ENCODE measurements at places on chromosomes 16 and 17.
A peak's percentile ranks its signal among the peaks of the same experiment; 100 is the strongest.

- H3K36me3 ChIP-seq, result peaks cover 53% of the 10 kb centered on the region
- H3K4me3 ChIP-seq, result no peak overlapping the region
- no peak overlapping the region for H3K27ac ChIP-seq
Measured at GRCh38 chr17:16046966-16047365, 47.3 kb downstream of the TTC19 start.

DNA sequence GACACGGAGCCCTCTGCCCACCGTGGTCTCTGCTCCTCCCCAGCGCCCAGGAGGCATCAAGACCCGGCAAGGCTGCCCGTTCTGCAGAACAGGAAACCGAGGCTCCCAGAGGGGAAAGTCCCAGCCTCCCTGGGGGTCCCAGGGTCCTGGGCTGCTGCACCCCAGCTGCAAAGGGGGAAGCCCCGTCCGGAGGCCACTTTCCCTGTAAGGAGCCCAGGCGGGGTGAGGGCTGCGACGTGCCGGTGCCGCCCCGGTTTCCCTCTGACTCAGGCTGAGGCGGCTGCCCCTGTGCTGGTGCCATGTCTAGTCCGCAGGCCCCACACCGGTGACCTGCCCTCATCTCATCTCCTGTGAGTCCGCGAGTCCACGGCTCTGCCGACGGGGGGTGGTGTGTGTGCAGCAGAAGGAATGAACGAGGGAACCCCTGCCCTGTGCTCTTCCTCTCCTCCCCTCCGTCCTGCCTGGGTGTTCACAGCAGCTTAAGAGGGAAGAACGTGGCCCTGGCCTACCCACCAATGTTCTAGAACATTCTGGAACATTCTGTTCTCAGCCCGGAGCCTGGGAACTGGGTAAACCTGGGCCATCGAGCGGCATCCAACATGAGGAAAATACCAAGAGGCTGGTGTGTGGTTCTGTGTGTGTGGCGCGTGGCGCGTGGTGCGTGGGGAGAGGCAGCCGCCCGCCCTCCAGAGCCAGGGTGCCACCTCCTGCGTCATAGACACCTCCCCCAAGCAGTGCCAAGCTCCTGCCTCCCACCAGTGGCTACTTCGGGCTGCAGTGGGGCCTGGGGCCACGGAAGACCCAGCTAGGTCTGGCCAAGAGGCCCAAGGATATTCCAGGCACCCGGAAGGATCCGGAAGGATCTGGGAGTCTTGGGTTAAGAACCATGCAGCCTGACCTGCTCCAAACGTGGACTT, 7.0 kb upstream of the CBFA2T3 start:
- H3K36me3 ChIP-seq, result no peaks in the 10 kb centered on the region
- H3K27me3 ChIP-seq, result peaks cover 2% of the 10 kb centered on the region
- H3K4me1 ChIP-seq, result peaks cover 17% of the 10 kb centered on the region
- DNase-seq, result no peak

DNA sequence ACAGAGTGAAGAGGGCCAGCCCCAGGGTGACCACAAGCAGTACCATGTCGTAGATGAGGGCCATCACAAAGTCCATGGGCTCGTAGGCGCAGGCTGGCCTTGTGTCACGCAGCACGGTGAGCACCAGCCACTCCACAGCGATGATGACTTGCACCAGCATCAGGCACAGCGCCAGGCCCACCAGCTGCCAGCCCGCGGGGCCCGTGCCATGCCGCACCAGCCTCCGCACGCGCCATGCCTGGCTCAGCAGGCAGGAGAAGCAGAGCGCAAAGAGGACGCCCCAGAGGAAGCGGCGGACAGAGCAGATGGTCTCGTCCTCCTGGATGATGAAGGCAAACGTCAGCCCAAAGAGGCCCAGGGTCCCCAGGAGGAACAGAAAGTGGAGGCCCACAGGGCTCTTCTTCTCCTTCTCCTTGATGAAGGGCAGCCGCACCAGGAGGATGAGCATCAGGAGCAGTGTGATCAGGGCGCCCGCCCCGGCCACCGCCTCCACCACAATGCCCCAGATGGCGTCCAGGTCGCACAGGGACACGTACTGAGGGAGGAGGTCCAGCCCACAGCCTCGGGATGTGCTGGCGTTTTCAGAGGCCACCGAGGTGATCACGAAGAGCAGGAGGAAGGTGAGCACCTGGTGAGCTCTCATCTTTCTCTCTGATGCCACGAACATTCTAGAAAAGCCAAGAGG, 12.3 kb downstream of the GPRC5B start:
- no peaks in the 10 kb centered on the region for H3K4me1 ChIP-seq
- H3K27ac ChIP-seq, result no peak overlapping the region
- no peaks in the 10 kb centered on the region for H3K27me3 ChIP-seq
- H3K36me3 ChIP-seq, result no peaks in the 10 kb centered on the region

GRCh38 chr16:69171325-69172084, 15.5 kb upstream of the SNTB2 start:
- no peak for DNase-seq
- H3K4me3 ChIP-seq, result no peak overlapping the region
- H3K36me3 ChIP-seq, result peaks cover 49% of the 10 kb centered on the region
- no peak overlapping the region for H3K27ac ChIP-seq

GRCh38 chr16:30767767-30768465, 5.8 kb downstream of the RNF40 start:
- H3K4me3 ChIP-seq, result no peak overlapping the region
- no peaks in the 10 kb centered on the region for H3K27me3 ChIP-seq
- peaks cover 10% of the 10 kb centered on the region for H3K4me1 ChIP-seq
- peaks cover 60% of the 10 kb centered on the region for H3K36me3 ChIP-seq
- no peak overlapping the region for H3K27ac ChIP-seq

DNA sequence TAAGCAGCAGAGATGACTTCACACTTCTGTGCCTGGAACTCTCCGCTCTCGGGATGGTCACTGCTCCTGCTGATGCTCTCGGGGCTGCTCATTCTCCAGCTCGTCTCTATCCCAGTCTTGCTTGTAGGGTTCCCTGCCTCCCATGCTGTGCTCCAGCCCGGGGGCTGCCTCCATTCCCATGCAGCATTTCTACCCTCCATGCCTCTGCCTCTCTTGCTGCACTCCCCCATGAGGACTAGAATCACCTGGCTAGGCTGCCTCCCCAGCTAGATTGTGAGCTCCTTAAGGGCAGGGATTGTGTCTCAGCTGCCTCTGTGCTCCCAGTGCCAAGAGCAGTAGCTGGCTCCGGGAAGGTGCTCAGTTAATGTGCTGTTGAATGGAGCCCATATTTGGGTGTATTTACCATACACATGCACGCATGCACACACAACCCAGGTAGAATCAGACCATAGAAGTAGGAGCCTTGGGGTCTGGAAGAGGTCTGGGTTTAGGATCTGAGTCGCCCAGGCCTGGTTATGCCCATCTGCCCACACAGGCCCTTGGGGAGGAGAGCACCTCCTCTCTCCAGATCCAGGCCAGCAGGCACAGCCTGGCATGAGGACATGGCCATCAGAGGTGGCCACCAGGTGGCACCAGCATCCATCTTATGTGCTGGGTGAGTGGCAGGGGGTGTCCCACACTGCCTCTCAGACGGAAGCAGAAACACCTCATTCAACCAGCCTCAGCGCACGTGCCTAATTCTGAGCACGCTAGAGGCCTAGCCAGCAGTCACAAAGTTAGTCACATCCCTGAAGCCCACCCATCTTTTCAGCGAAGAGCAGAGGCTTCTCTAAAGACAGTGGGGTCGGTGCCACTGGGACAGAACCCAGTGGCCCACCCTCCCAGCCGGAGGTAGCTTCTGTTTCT, 9.3 kb downstream of the GIT1 start:
- peak overlapping the region; percentile 84 for H3K27ac ChIP-seq
- DNase-seq, result peak; percentile 89
- H3K4me3 ChIP-seq, result no peak overlapping the region
- no peaks in the 10 kb centered on the region for H3K27me3 ChIP-seq
- H3K36me3 ChIP-seq, result peaks cover 38% of the 10 kb centered on the region

DNA sequence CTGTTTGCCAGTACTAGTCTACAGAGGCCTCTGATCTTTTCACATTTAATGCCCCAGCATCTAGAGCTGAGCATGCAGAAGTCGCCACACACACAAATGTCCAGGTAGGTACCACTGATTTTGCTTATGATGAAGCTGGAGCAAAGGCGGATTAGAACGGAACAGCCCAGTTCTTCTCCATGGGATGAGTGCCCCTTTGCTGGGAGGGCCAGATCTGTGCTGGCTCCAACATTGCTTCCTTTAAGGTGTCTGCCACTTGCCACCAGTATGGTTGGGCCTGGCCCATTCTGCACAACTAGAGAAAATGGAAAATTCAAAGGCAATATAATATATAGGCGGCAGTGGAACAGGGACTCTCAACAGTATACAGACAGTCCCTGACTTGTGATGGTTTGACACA, 2.2 kb upstream of the MNT start:
- peaks cover 50% of the 10 kb centered on the region for H3K4me1 ChIP-seq
- no peak for DNase-seq
- H3K27me3 ChIP-seq, result no peaks in the 10 kb centered on the region
- no peak overlapping the region for H3K4me3 ChIP-seq

- H3K27ac ChIP-seq, result no peak overlapping the region
- no peak overlapping the region for H3K4me3 ChIP-seq
- H3K4me1 ChIP-seq, result no peaks in the 10 kb centered on the region
Measured at GRCh38 chr16:54503011-54503855, 216.6 kb upstream of the IRX3 start.

- H3K36me3 ChIP-seq, result no peaks in the 10 kb centered on the region
- peaks cover 2% of the 10 kb centered on the region for H3K4me1 ChIP-seq
- H3K4me3 ChIP-seq, result no peak overlapping the region
- H3K27ac ChIP-seq, result no peak overlapping the region
- peaks cover 45% of the 10 kb centered on the region for H3K27me3 ChIP-seq
Measured at GRCh38 chr17:61464130-61464842, 12.1 kb downstream of the TBX4 start.

- H3K36me3 ChIP-seq, result peaks cover 27% of the 10 kb centered on the region
- peaks cover 54% of the 10 kb centered on the region for H3K4me1 ChIP-seq
- peak overlapping the region; percentile 97 for H3K4me3 ChIP-seq
- peak overlapping the region; percentile 98 for H3K27ac ChIP-seq
- no peak for DNase-seq
Measured at GRCh38 chr17:42286411-42287221, 1.7 kb upstream of the STAT5A start.

DNA sequence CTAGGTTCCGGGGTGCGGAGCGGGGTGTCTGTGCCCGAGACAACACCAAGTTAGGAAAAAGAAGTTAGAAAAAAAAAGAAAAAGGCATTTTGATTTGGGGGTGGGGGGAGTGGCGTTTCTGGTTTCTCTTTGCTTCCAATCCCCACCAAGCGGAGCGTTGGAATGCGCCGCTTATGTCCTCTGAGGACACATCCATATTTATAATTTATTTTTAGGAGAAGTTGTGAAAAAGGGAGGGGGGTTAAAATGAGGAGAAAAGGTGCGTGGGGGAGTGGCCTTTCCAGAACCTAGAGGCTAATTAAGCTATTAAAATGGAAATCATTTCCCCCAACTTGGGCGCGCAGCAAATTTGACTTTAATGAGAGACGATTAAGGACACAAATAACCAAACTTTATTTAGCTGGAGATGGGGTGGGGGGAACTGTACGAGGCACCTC, 232.1 kb downstream of the MRTFB start:
- H3K4me1 ChIP-seq, result peaks cover 26% of the 10 kb centered on the region
- H3K27me3 ChIP-seq, result peaks cover 12% of the 10 kb centered on the region
- no peak for DNase-seq
- no peak overlapping the region for H3K27ac ChIP-seq
- H3K36me3 ChIP-seq, result no peaks in the 10 kb centered on the region
- H3K4me3 ChIP-seq, result peak overlapping the region; percentile 78

GRCh38 chr17:4559966-4560365, 411 bp downstream of the GGT6 start:
- H3K27ac ChIP-seq, result no peak overlapping the region
- H3K4me1 ChIP-seq, result peaks cover 40% of the 10 kb centered on the region
- DNase-seq, result no peak
- H3K36me3 ChIP-seq, result no peaks in the 10 kb centered on the region
- no peaks in the 10 kb centered on the region for H3K27me3 ChIP-seq
- no peak overlapping the region for H3K4me3 ChIP-seq

DNA sequence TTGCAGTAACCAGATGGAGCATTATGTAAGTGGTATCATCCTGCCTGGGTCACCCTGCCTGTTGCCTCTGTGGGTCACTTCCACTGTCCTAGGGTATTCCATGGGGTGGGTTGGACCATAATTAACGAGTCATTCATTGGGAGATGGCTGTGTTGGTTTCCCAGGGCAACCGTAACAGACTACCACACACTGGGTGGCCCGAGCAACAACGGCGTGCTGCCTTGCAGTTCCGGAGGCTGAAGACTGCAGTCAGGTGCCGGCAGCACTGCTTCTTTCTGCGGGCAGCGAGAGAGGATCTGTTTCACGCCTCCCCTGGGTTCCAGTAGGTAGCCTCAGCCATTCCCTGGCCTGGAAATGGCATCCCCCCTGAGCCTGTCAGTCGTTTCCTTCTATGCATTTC, 28.9 kb upstream of the CMIP start:
- no peaks in the 10 kb centered on the region for H3K27me3 ChIP-seq
- H3K27ac ChIP-seq, result no peak overlapping the region
- no peaks in the 10 kb centered on the region for H3K36me3 ChIP-seq
- DNase-seq, result no peak
- H3K4me1 ChIP-seq, result peaks cover 2% of the 10 kb centered on the region

DNA sequence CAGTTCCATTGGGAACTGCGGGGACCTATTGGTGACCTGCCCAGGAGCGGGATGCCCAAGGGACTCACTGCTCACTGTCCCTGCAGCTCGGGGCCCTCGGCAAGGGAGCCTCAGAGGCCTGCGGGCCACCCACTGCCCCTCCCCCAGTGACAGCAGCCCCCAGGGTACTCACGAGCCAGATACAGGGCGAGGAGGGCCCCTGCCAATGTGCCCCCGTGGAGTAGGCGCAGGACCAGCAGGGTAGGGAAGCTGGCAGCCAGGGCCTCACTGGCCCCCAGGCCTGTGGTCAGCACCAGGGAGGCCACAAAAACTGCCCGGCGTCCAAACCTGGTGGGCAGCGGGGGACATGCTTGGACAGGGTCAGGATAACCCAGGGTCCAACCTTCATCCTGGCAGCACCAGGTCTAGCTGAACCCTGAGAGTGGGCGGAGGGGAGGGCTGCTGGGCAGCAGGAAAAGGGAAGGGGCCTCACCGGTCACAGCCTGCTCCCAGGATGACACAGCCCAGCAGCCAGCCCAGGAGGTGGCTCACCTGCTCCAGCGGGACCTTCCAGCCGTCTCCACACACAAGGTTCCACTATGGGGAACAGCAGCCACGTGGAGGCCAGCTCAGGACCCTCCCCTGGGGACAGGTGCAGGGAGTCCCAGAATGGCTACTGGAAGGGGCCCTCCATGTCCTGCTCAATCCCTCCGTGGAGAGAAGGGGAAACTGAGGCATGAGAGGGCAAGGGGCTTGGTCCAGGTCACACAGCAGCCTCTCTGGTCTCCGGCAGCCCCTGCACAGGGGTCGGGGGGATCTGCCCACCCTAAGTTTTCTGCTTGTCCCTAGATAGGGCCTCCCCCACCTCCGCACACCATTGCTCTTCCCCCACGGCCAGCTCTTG, 855 bp downstream of the SLC22A31 start:
- DNase-seq, result no peak
- H3K4me3 ChIP-seq, result no peak overlapping the region
- peaks cover 2% of the 10 kb centered on the region for H3K36me3 ChIP-seq
- H3K27me3 ChIP-seq, result peaks cover 36% of the 10 kb centered on the region
- H3K4me1 ChIP-seq, result peaks cover 15% of the 10 kb centered on the region
